ENCODE measurements at places on chromosomes 2 and 18.

GRCh38 chr2:26305540-26305939 is 40.4 kb upstream of the SELENOI start:
- DNase-seq, result no peak

DNA sequence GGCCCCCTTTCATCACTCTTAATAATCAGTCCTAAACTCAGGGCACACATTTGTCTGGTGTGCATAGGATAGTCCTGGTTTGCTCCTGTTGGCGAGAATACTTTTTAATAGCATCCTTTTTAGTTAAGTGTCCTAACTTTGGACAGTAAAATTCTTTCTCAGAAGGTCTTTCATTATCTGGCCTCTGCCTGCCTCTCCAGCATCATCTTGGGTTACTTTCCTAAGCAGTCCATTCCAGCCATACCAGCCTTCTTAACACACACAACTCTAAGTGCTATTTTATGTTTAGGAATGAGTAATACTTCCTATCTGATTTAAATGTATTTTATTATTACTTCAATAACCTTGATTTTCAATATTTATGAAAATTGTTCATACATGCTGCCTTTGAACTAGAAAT is 151.0 kb downstream of the ACOXL start:
- no peak for DNase-seq

- no peak for DNase-seq
These were observed 32.3 kb upstream of the IMPA2 start for GRCh38 chr18:11948852-11949523.

- DNase-seq, result no peak
These were observed 96.6 kb upstream of the TWSG1 start for GRCh38 chr18:9237981-9238380.

GRCh38 chr2:213104903-213105202 is 46.6 kb downstream of the IKZF2 start:
- no peak for DNase-seq

DNA sequence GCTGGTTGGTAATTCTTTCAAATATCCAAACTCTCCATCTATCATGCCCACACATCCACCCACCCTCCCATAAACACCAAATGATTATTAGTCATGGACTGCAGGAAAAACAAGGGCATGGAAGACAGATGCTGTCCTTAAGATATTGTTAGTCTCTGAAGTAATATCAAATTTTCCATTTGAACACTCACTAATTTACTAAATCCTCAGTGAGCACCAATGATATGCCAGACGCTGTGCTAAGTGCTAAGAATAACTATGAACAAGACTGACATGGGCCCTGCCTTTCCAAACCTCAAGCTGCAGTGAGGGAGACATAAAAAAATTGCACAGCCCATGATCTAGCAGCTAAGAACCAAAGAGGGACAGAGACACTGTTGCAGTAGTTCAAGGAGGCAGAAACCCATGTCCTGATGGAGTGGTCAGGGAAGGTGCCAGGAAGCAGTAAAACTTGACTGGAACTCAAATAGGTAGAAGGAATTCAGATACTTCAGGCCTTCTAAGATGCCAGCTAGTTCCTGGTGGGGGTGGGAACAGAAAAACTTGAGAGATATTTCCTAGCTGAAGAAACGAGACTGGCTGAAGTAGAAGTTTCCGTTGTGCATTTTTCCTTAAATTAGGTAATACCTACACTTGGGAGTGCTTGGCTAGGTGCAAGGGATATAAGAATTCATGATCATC is 182.1 kb downstream of the OSR1 start:
- DNase-seq, result no peak

DNA sequence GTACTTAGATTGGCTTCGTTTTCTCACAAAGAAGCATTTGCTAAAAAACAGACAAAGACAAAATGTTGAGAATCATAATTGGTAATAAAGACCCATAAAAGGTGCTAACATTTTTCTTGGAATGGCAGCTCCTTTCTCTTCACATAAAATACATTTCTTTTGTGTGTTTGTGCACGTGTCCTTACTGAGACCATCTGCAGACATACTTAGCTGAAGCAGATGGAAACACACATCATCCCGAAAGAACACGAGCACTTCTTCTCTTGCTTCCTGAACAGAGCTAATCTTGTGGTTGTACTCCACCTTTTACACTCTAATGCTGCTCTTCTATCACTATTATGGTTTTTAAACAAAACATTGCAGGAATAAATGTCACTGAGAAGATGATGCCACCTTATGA is 142.5 kb downstream of the SPHKAP start:
- no peak for DNase-seq

DNA sequence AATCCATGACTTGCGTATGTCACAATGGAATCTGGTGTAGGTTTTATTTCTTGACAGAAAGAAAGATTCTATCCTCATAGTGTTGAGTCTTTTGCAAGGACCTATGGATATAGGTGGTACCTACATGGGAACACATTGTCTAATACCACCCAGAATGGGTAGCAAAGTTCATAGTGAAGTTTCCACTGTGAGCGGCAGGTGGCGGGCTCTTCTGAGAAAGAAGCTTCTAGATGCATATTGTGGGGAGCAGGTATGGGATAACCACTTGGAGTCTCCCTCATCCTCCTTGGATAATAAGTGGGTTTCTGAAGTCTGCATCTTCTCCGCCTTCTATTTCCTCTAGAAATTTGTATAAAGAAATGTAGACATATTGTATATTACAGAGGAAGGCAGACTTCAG is 44.9 kb downstream of the LINC00305 start:
- no peak for DNase-seq

GRCh38 chr2:165820296-165820695 is 26.2 kb upstream of the GALNT3 start:
- no peak for DNase-seq

DNA sequence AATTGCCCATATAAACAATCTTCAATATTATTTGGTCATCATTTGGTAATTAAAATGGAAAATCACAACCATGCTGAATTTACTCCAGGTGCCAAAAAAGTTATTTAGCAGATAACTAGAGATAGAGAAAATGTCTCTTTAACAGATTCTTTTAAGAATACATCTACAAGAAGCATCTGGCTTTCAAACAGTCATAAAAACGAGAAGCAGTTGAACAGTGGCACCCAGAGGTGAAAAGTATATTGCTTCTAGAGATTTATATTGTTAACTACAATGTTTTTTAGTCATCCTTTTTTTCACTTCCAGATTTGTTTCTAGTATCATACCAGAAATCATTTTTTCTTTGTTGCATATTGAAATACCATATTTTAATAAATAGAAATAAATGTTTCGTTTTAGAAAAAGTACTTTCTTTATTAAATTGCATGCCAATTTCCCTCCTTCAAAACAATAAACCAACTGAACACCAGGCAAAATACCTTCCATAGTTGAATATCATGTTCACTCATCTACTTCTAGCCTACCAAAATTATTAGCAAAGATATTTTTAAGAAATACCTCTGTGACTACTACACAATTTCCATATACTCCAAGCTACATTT is 65.4 kb upstream of the HNRNPA3 start:
- no peak for DNase-seq

- DNase-seq, result no peak
These were observed 47.6 kb upstream of the IL1R1 start for GRCh38 chr2:102094917-102095316.

GRCh38 chr2:161556440-161556839 is 67.8 kb upstream of the SLC4A10 start:
- DNase-seq, result no peak

GRCh38 chr2:230797515-230798495 is 66.9 kb upstream of the ITM2C start:
- DNase-seq, result no peak

DNA sequence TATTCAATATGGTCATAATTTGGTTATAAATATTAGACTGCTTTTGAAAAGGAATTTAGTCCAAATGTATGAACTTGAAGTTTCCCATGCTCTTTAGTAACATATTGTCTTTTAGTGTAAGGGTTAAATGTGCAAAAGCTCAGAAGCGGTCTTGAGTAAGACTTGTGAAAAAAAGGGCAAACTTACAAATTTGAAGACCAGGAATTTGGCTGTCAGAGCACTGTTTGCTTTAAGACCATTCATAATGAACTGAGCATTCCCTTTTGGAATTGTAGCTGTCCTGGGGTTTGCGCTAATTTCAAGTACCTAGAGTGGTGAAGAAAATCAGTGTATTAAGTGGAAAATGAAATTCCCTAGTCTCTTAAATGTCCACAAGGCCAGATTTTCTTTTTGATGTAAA is 6.9 kb upstream of the ZEB2 start:
- DNase-seq, result no peak
